ENCODE measurements at places on chromosomes 2 and 18. TPM values are rescaled to one million over a fixed set of nuclear protein-coding genes. Genes with fewer than 3 reads are reported as not detected.

MC5R gene
- total RNA-seq = not detected

- no peak for DNase-seq
- H3K4me1 ChIP-seq = peaks cover 2% of the 10 kb centered on the region
- no peak overlapping the region for H3K27ac ChIP-seq
- no peaks in the 10 kb centered on the region for H3K36me3 ChIP-seq
Observed at GRCh38 chr18:46211816-46212215, 107.6 kb downstream of the HAUS1 start.

GRCh38 chr18:58060254-58060653, 16.2 kb downstream of the NEDD4L start:
- DNase-seq = no peak
- no peaks in the 10 kb centered on the region for H3K4me1 ChIP-seq
- H3K27me3 ChIP-seq = no peaks in the 10 kb centered on the region
- H3K4me3 ChIP-seq = no peak overlapping the region
- H3K36me3 ChIP-seq = no peaks in the 10 kb centered on the region

DNA sequence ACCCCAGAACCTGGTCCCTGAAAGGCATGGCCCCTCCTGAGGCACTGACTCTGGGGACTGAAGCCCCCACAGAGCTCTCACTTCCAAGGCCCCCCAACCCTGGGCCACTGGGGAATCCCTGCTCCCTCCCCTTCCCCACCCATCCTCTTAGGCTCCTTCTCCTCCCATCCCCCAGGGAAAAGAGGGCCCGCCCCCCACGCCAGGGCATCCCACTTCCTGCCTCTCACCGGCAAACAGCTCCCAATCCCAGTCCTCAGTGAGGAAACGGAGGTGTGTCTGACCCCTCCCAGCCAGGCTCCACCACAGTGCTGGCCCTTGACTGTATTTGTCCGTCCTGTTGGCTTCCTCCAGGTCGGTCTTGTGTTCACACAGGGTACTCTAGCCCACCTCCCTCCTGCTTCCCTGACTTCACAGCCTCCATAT, 35.0 kb upstream of the PTMA start:
- peak; percentile 77 for DNase-seq
- H3K4me1 ChIP-seq = peaks cover 3% of the 10 kb centered on the region
- H3K4me3 ChIP-seq = no peak overlapping the region
- H3K36me3 ChIP-seq = no peaks in the 10 kb centered on the region
- H3K27ac ChIP-seq = peak overlapping the region; percentile 67

SCN9A gene
- 1.0 TPM for total RNA-seq

SOS1 gene
- 41.3 TPM for total RNA-seq

DNA sequence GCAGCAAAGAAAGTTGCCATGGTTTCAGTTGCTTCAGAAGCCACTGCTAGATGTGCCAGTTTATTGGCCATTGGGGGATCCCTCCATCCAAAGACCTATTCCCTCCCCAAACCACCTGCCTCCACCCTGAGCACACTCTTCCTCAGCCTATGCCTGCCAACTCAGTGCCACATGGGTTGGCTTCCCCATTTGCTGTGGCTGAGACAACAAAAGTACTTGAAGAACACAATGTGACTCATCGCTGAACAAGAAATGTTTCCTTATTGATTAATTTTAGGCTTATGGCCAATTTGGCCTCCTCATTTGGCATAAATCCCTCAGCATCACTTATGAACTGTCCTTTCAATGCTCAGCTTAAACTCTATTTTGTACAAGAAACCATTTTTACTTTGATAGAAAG, 215.9 kb downstream of the TMEM247 start:
- H3K4me1 ChIP-seq = no peaks in the 10 kb centered on the region
- no peaks in the 10 kb centered on the region for H3K36me3 ChIP-seq
- H3K27ac ChIP-seq = no peak overlapping the region
- H3K27me3 ChIP-seq = no peaks in the 10 kb centered on the region
- no peak overlapping the region for H3K4me3 ChIP-seq

GRCh38 chr2:239807568-239807967, 217.6 kb downstream of the NDUFA10 start:
- no peak overlapping the region for H3K4me3 ChIP-seq
- no peak overlapping the region for H3K27ac ChIP-seq
- H3K4me1 ChIP-seq = no peaks in the 10 kb centered on the region
- H3K27me3 ChIP-seq = no peaks in the 10 kb centered on the region
- H3K36me3 ChIP-seq = no peaks in the 10 kb centered on the region

SERPINB3 gene
- not detected for total RNA-seq

- no peaks in the 10 kb centered on the region for H3K36me3 ChIP-seq
- H3K4me1 ChIP-seq = peaks cover 5% of the 10 kb centered on the region
- no peaks in the 10 kb centered on the region for H3K27me3 ChIP-seq
- no peak overlapping the region for H3K4me3 ChIP-seq
- DNase-seq = no peak
Observed at GRCh38 chr2:133420788-133421187, 147.5 kb downstream of the NCKAP5 start.
